Cerebellar cortex (tissue), 1 donor: ENCODE measurements at places on chromosomes 2 and 18.

- DNase-seq, result no peak
Observed at GRCh38 chr2:226050822-226051221, 651.3 kb downstream of the NYAP2 start.

GRCh38 chr2:172953970-172954852 lies 121.4 kb upstream of the MAP3K20 start:
- DNase-seq, result no peak

DNA sequence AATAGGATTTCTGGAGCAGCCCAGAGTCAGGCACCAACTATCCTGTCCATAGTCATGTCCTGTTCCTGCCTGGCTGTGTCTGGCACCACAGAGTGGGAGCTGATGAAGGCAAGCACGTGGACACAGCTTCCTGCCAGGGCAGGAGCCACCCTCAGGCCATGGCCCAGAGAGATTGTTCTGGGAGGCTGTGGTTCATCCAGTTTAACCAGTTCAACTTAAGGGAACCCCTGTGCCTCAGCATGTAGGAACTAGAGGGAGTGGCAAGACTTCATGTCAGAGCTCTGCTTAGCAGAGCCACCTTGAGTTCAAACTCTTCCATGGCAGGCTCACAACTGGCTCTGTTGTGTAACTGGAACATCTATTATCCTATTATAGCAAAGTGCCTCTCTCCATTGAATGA lies 73.2 kb upstream of the NCKAP5 start:
- no peak for DNase-seq

DNA sequence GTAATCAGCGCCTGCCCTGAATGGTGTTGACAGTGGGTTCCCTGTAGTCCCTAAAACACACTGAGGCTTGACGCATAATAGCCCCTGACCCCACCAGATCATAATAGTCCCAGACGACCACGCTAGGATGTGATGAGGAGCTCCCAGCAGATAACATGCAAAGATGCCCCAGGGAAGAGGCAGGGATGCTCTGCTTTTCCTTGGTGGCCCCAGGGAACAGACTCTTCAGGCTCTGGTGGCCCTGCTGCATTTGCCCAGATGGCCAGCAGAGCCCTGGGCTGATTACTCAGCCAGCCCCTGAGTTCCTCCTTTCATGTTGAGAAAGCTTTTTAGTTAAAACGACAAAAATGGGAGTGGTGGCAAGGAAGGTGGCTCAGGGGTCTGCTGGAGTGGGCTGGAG lies 5.9 kb upstream of the NCKAP5 start:
- no peak for DNase-seq

GRCh38 chr2:164778723-164779122 lies 62.9 kb downstream of the COBLL1 start:
- DNase-seq, result no peak

GRCh38 chr2:85263591-85263990 lies 64.2 kb downstream of the TGOLN2 start:
- DNase-seq, result no peak

GRCh38 chr18:56890632-56891031 lies 239.5 kb downstream of the WDR7 start:
- DNase-seq, result no peak

- no peak for DNase-seq
Observed at GRCh38 chr18:27619090-27619772, 434.1 kb upstream of the CHST9 start.

DNA sequence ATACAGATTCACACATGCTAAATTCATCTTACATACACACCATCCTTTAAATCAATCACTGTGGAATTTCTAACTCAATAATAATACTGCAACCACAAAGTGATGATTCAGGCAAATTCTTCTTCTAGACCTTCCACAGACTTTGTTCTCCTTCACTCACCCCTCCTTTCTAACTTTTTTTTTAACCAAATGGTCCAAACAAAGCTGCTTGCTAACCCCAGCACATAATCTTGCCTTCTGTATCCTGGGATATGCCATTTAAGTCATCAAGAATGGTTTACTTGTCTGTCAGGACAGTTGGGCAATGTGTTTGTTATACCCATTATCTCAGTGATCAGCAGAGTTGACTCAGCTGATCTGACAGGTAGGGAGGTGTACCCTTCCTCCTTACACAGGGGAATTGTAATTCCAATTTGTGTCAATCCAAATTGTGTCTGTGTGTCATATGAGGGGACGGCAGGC lies 10.0 kb downstream of the SLC40A1 start:
- DNase-seq, result no peak

- DNase-seq, result no peak
Observed at GRCh38 chr2:236536727-236537398, 32.8 kb upstream of the ACKR3 start.

DNA sequence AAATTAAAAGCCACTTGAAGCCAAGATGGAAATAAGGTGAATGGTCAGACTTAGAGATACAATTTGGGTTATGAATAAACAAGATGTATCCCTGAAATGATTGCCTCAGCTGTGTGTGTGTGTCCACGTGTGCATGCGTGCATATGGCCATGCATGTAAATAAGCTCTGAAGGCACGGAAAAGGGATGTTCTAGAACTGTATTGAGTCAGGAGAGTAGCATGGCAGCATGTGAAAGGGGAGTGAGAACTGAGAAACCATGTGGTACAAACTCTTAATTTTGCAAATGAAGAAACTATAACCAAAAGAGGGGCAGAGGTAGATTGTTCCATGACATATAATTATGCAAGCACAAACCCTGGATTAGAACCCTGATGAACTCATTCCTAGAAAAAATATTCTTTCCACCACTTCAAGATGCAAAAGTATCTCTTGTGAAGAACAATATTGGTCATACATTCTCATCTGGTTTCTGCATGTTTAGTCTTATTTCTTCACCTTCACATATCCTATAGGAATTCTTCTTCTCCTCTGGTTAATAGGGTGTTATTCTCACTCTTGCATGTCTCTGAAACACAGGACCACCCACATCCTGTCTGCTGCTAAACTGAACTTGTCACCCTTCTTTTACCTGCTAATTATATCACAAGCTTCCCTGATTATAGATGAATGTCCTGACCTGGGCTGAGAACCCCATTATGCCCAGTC lies 455.8 kb downstream of the SETBP1 start:
- DNase-seq, result no peak

GRCh38 chr2:123514613-123515207 lies 510.4 kb upstream of the CNTNAP5 start:
- DNase-seq, result no peak

DNA sequence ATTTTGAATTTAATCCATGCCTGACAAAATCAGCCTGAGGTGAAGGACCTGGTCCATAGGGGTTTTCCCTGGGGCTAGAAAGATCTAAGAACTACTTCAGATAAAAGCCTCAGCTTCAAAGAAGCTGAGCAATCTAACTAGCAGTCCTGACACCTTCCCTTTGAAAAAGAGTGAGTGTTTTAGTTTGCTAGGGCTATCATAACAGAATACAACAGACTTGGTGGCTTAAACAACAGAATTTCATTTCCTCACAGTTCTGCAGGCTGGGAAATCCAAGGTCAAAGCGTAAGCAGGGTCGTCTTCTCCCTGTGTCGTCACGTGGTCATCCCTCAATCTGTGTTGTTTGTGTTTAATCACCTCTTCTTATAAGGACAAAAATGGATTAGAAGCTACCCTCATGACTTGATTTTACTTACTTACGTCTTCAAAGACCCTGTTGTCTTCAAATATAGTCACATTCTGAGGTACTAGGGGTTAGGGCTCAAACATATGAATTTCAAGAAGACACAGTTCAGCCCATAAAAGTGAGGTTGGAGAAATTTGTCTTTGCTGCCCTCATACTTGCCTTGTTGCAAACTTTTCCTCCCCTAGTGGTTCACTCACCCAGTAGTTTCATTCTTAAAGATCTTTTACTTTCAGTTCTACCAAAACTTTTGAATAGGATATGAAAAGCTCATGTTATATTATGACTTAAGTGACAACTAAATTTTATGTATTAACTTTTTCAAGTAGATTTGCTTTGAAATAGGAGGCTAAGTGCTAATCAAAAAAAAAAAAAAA lies 673.8 kb downstream of the ARHGAP15 start:
- DNase-seq, result no peak

- DNase-seq, result no peak
Observed at GRCh38 chr18:6368017-6368416, 46.7 kb downstream of the L3MBTL4 start.
